Brain pericyte (primary cell): ENCODE measurements at places on chromosomes 13 and 19.

DNA sequence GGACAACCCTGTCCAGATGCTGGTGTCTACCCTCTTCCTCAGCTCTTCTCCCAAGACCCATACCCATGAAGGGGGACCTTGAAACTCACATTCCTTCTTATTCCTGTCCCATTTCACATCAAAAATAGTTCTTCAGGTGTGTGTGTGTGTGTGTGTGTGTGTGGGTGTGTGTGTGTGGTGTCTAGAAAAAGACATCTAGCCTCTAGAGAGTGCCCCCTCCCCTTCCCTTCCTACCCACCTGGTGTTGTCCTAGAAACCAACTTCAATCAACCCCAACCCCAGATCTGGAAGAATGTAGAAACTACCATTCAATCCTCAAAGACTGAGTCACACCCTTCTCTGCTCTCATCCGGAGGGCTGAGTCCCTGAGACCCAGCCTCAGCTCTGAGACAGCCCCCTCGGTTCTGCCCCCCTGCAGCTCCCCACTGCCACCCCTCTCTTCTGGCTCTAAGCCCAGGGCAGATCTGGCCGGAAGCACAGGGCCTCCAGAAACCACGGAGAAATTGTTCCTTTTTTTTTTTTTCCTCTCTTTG lies 3.5 kb downstream of the KCNN4 start:
- no peak for DNase-seq

DNA sequence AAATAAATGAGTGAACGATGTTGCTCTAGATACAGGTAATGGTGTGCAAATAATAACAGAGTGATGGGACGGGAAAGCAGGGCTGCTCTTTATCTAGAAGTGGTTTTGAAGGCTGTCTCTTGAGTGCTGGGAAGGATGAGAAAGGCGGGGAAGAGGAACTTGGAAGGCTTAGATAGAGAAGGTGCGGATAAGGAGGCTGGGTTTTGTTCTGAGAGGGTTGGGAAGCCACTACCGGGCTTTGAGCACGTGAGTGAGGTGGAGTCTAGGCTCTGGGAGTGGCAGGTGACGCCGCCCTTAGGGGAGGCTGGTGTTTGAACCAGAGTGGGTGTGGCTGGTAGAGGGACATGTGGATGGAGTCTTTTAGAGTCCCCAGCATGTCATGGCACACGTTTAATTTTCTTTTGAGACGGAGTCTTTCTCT lies 811 bp downstream of the ARMC6 start:
- no peak for DNase-seq

DNA sequence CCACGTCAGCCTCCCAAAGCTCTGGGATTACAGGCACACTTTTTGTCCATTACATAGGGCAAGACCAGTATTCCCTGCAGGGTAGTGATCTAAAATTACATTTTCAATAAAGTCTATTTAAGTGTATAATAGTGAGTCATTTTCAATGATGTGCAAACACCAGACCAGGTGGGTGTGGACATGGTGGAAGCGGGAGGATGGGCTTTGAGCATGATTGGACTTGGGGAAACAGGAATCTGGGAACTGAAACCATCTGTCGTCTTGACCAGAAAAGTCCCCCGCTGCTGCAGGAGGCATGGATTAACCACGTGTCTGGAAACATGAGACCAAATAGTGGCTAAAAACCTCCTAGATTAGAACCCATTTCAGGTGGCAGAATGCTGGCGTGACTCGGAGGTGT lies 4.9 kb downstream of the FXYD3 start:
- DNase-seq, result no peak

- DNase-seq, result no peak
These were observed 492.7 kb downstream of the GPC5 start for GRCh38 chr13:91891141-91891540.

GRCh38 chr13:26446751-26447150 lies 110.7 kb upstream of the WASF3 start:
- DNase-seq, result no peak

GRCh38 chr13:40388617-40389016 lies 277.8 kb downstream of the FOXO1 start:
- DNase-seq, result no peak

DNA sequence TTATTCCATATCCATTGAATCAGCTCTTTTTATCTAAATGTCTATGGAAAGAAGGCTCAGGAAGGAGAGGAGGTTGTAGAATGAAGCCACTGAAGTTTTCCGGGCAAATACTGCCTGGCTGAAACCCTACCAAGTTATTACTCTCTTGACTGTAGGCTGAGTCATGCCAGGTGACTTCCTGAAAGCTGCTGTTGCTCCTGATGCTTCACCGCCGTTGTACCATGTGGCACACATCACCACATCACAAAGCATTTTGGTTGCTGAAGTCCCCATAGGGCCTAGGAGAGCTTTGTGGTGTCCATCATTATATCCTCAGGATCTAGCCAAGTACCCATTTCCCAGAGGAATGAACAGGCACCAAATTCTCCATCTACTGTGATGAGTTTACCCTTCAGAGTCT lies 11.1 kb upstream of the TDRD12 start:
- DNase-seq, result no peak

- DNase-seq, result no peak
These were observed 126.8 kb downstream of the UQCRFS1 start for GRCh38 chr19:29086182-29086581.

DNA sequence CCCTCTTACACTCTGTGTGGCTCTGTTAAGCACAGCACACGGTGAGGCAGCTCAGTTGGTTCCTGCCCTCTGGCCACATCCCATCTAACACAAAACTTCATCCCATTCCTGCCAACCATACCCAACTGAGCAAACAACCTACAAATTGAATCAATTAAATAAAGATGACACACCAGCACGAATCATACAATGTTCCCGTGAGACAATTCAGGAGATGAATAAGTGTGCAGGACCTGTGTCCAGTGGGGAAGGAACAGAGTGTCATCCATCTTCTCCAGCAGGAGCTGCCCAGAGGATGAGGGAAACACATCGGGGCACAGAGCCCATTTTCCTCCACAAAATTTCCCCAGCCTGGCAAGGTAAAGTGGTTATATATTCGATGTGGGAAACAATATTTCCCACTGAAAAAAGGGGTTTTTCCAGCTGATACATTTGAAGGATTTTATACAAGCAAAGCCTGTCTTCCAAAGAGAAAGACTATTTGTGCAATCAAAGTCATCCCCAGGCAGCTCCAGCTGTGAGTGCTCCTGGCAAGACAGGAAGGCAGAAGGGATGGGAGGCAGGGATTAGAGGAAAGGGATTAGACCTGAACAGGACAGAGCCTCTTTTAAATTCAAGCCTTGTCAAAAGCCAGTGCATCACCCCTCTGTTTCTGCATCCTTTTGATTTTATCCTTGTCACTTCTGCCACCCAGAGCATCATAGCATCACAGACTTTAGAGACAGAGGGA lies 240.2 kb downstream of the LHFPL6 start:
- DNase-seq, result no peak

- DNase-seq, result no peak
These were observed 583.4 kb upstream of the SLITRK5 start for GRCh38 chr13:87087741-87088140.

- DNase-seq, result no peak
These were observed 13.0 kb upstream of the SPATA13 start for GRCh38 chr13:24147570-24147963.

GRCh38 chr19:6720369-6721137 lies at the start of gene C3:
C3 (minus strand) TSS chr19:6720650; CDS start chr19:6720589, 61 bp downstream.
- no peak for DNase-seq

GRCh38 chr19:13102666-13103580 lies at the start of gene LYL1:
LYL1 (minus strand) TSS chr19:13102858; CDS start chr19:13101171, 1,687 bp downstream.
- no peak for DNase-seq

GRCh38 chr19:31555634-31556215 lies 206.5 kb upstream of the TSHZ3 start:
- no peak for DNase-seq

GRCh38 chr19:4510435-4511255 lies 7.6 kb downstream of the PLIN4 start:
- no peak for DNase-seq

GRCh38 chr13:52793515-52794061 lies 54.0 kb upstream of the CNMD start:
- no peak for DNase-seq

DNA sequence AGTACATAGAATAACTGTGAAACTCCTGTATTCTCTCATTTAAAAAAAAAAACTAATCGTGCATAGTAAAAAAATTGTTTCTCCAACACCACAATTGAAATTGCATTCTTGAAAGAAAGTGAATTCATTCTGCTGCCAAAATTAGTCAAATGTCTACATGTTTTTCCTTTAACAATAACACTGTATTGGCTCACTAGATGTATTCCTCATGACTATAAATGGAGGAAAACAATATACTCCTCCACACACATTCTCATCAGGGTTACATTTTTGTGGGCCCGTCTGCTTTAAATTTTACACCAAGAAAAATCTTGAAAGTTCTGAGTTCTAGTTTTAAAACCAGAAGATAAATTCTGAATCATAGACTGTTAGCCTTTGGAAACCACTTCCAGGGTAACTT lies 233.6 kb downstream of the KLF12 start:
- DNase-seq, result no peak

GRCh38 chr13:53015971-53016370 lies 12.6 kb upstream of the OLFM4 start:
- no peak for DNase-seq

- no peak for DNase-seq
These were observed 38.8 kb downstream of the ZNF506 start for GRCh38 chr19:19782783-19783182.

DNA sequence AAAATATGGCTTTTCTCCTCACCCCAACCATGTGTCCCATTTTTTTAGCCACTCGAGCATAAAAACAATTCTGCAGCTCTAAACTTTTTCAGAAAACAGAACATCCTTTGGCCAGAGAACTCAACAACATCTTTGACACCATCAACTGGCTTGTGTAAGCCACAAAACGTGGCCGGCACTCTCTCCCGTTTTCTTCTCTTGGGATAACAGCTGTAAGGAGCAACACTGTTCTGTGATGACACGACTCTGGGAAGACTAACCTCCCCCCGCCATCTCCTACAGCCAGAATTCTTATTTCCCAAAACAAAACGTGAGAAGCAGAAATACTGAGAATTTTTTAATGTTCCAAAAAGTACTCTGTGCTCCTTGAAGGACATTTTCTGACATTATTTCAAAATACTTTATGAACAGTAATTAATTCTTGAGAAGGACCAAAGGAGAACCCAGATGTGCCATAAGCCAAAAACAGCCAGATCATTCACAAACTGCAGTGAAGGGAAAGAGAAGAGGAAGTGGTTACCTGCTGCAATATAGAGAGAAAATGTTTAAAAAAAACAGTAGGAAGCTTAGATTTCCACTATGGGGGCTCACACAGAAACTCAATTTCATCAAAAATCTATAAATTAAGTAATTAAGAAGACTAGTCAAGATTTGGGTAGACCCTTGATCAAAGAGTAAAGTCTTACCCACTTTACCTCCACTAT lies 25.8 kb downstream of the COL4A1 start:
- DNase-seq, result no peak

- no peak for DNase-seq
These were observed 930.3 kb upstream of the PCDH9 start for GRCh38 chr13:68160466-68160865.

DNA sequence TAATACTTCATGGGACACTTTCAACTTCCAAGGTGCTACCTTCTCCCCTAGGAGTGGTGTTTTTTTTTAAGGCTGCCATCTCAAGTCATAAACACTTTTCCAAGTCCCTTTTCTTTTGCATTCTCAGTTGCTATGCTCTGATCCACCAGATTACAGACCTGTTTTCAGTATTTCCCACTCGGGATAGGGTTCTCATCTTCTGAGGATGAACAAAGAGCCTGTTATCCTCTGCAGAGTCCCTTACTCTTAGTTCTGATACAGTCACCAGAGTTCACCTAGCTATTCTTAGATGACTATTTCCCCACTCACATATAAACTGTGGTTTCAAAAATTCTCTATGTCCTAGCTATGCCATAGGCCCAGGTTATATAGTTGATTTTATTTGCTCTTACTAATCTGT lies 15.9 kb downstream of the ZDHHC20 start:
- no peak for DNase-seq

DNA sequence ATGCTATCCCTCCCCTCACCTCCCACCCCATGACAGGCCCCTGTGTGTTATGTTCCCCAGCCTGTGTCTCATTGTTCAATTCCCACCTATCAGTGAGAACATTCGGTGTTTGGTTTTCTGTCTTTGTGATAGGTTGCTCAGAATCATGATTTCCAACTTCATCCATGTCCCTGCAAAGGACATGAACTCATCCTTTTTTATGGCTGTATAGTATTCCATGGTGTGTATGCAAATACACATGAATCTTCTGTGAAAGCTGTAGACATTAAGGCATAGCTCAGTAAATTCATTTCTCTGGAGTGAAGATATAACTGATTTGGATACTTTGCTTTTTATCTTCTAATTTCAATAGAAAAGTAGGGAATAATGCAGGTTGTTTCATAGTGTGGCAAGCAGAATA lies 125.8 kb upstream of the C1QTNF9B start:
- DNase-seq, result no peak

- no peak for DNase-seq
These were observed 717.7 kb upstream of the ATXN8OS start for GRCh38 chr13:69389899-69390298.

GRCh38 chr19:10289167-10289835 lies 451 bp upstream of the ICAM5 start:
- no peak for DNase-seq

GRCh38 chr19:6279620-6279930 lies 200 bp downstream of the MLLT1 start:
- no peak for DNase-seq
